Mesenchymal stem cell (in vitro differentiated cells and primary cell): ENCODE measurements at places on chromosomes 2 and 18.

DNA sequence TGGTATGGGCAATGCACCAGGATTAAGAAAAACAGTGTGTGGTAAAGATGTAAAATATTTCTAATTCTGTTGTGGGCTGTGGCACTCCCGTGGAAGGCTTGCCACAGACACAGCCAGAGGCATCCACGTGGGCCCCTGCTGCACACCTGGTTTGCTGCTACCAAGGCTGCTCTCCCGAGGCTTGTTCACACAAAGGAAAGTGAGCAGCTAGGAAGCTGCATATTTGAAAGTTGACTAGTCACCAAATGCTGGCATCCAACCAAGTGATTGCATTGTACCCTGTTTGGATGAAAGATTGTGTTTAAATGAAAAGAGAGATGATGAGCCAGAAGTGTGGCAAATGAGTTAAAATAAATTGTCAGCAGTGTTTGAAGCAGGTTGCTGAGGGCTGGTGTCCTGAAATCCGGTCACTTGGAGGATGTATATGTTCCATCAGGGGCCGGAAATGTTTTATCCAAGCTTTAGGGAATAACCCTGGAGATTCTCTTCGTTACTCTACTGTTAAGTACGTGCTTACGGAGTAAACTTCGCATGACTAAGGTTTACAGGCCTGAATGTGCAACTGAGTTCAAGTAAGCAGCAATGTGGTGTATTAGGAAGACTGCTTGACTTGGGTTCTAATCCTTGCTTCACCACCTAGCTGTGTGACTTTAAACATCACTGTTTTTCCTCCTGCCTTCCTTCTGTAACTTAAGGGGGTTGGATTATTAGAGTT is 86.1 kb downstream of the MSH2 start:
- H3K4me1 ChIP-seq: peaks cover 2% of the 10 kb centered on the region
- H3K36me3 ChIP-seq: peaks cover 8% of the 10 kb centered on the region
- no peaks in the 10 kb centered on the region for H3K27me3 ChIP-seq
- no peak overlapping the region for H3K27ac ChIP-seq

DNA sequence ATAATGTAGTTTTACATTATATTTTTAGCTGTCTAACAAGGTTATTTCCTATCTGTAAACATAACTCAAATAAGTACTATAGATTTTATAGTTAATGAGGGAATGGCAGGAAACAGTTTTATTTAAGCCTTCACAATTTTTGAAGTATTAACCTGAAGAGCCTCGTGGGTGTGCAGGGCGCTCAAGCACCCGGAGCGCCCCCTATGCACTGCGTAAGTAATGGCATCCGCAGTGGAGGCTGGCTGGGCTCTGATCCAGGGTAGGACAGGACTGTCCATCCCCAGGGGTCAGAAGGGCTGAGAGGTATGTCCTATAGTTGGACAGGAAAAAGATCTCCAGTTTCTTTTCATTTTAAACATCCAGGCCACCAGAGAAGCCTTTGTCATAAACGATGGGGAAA is 8.2 kb upstream of the GBX2 start:
- no peak overlapping the region for H3K4me3 ChIP-seq
- DNase-seq: no peak
- no peak overlapping the region for H3K27ac ChIP-seq

GRCh38 chr2:56898986-56899385 is 715.2 kb downstream of the CCDC85A start:
- H3K4me3 ChIP-seq: no peak overlapping the region
- H3K27ac ChIP-seq: no peak overlapping the region
- peak; percentile 11 for DNase-seq
- no peaks in the 10 kb centered on the region for H3K4me1 ChIP-seq
- no peaks in the 10 kb centered on the region for H3K27me3 ChIP-seq

DNA sequence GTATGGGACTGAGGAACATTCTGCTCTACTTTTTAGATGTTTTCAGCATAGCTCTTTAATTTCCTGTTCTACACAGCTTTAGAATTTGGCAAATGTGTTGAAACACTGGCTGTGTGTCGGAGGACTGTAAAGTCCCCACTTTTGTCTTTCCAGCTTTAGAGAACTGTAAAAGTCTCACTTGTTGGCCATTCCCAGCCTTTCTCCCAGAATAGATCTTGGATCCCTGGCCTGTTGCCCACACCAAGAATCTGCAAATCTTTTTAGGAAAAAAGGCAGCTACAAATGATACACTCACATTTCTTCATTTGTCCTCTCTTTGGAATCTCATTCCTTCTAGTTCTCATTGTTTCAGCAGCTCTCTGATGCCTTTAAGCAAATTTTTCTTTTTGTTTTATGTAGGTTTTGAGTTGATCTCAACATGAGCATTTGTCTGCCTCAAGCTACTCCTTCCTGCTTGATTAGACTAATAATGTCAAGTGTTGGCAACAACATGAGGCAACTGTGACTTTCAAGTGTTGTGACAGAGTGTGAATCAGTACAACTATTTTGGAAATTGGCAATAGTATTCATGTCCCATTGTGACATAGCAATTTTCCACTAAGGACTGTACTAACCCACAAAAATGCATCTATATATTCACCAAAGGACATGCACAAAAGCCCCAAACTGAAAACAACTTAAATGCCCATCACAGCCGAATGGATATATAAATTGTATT is 610.8 kb downstream of the EPHA4 start:
- peak; percentile 28 for DNase-seq
- H3K27me3 ChIP-seq: peaks cover 4% of the 10 kb centered on the region
- H3K27ac ChIP-seq: no peak overlapping the region
- H3K4me1 ChIP-seq: peaks cover 4% of the 10 kb centered on the region
- no peaks in the 10 kb centered on the region for H3K36me3 ChIP-seq
